ENCODE measurements at places on chromosomes 16 and 17.

DNA sequence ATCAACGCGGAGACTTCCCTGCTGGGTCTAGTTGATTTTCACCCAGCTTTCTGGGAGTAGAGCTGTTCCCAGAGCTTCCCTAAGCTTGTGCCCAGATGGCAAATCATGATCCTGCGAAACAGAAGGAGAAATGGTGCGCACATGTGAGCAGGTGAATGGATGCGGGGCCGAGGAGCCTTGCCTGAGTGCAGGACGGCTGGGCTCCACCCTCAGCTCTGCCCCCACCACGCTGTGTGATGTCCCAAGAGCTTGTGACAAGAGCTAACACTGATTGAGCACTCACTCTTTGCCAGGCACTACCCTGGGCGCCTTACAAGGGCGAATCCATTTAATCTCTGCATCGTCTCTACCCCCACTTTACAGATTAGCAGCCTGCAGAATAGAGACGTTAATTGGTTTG lies 162.7 kb upstream of the RPL38 start:
- no peak for DNase-seq

DNA sequence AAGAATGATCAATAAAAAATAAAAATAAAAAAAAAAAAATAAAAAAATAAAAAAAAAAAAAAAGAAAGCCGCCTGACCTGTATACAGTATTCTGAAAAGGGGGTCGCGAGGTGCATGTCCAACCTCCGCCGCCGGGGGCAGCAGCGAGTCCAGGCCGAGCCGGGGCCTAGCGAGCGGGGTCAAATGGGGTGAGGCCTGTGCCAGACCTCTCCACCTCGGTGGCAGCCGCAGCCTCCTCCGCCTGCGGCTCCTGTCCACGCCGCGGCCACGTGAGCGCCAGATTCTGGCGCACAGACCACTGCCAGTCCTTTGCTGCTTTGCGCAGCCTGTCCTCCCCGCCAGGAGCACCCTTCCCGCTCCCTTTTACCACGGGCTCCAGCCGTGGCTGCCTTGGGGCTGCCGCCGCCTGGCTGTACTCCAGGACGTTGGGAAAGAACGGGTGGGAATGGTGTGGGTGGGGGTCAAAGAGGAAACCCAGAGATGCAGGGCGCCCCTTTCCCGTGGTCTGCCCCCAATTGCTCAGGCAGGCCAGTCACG lies 2.4 kb upstream of the BCKDK start:
- no peak for DNase-seq

DNA sequence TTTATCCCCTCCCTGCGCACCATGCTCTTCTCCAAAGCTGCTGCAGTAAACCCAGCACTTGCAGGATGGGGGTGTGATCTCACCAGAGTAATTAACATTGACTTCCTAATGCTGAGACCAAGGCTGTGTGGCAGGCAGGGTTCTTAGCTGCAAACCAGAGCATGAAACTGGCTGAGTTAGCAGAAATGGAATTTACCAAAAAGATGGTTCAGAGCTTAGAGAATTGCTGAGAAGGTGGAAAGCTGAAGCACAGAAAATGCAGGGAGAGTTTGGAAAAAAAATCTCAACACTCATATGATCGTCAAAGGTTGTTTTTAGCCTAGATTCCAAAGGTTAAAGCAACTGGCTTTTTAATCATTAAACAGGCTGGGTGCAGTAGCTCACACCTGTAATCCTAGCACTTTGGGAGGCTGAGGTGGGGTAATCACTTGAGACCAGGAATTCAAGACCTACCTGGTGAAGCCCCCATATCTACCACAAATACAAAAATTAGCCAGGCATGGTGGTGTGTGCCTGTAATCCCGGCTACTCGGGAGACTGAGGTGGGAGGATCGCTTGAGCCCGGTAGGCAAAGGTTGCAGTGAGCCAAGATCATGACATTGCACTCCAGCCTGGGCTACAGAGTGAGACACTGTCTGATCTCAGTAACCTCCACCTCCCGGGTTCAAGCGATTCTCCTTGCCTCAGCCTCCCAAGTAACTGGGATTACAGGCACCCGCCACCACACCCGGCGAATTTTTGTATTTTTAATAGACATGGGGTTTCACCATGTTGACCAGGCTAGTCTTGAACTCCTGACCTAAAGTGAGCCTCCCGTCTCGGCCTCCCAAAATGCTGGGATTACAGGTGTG lies 6.0 kb upstream of the TXNDC11 start:
- no peak for DNase-seq

GRCh38 chr16:74716355-74716754 lies 15.7 kb upstream of the MLKL start:
- DNase-seq: no peak

DNA sequence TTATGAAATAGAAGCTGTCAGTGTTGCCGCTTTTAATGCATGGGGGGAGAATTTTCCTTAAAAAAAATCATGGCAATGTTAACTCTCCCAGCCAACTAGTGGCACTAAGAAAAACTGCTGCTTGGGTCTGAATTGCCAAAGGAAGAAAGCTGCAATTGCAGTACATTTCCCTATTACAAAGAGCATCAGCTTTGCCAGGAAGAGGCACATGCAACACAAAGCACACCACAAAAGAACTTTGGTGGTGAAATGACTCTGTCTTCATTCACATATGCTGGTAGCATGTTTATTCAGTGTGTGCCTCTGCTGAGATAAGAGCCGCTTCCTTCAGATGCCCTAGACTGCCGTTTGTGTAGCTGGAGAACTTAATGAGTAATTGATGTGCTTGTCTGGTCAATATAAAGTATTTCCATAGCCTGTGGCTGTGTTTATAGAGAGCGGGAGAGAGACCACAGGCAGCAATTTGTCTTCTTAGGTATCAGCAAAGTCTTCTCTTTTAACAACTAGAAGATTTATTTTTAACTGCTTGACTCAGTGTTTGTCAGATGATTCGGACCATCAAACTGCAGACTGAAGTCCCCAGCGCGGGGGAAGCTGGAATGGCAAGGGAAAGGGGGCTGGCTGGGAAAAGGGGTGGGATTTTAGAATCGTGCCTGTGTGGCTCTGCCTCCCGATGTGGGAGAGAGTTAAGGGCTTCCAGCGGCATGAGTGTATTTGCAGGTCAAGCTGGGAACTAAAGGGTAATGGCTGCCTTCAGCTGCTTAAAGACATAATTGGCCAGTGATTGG lies 115.1 kb downstream of the MRTFB start:
- DNase-seq: peak; percentile 72

DNA sequence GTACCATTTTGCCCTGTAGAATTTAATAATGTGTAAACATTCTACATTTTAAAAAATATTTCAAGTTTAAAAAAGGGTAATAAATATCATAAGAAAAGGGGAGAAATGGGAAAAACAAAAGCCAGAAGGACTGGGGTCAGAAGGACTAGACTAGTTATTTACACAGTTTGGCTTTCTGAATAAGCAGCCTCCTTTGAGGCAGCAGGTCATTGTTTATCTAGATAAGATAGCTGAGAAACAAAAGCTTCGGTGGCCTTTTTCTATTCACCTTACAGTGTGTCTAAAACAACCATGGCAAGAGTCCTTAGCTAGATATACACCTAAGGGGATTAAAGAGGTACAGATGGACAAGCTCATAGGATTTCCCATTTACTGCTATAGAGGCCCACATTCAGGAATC lies 396.5 kb upstream of the PMFBP1 start:
- DNase-seq: no peak

GRCh38 chr16:35754391-35755369 lies 2295.3 kb downstream of the TP53TG3F start:
- DNase-seq: no peak

DNA sequence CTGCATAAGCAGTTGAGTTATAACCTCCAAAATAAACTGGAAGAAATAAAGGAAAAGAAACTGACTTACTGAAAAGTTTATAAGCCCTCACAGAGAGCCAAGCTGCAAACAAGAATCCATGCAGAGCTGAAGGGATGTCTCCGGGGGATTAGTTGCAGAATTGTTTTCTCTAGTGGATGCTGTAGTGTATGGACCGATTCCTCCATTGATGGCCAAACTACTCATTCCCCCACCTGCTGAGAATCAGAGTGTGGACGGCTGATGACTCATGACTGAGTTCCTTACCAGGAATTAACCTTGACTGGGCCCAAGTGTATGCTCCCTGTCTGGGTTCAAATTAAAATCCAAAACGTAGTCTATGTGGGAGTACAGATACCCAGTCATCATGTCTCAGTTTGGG lies 93.9 kb upstream of the CDH8 start:
- no peak for DNase-seq

DNA sequence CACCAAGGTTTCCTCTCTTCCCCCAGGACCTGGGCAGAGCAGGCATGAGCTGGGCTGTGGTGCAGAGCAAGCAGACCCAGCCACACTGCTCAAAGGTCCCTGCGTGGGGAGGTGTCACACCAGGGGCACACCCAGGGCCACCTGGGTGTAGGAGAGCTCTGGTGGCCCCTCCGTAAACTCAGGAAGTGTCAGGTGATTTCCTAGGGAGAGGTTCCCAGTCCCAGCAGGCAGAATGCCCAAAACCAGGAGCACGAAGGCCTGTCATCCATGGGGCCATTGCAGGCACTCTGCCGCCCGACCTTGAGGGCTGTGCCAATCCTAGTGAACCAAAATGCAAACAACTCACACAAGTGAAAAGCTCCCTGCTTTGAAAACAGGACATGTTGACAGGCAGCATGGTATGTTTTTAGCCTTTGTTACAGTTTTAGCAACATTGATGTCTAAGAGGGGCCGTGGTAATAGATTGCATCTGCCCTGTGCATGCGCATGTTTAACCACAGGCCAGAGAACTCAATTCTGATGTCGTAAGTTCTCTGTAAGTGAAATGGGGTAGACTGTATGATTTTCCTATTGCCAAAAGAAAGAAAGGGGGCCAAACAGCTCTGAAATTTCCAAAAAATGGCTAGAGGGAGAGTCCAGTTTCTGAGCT lies 21.3 kb downstream of the CIBAR2 start:
- no peak for DNase-seq

DNA sequence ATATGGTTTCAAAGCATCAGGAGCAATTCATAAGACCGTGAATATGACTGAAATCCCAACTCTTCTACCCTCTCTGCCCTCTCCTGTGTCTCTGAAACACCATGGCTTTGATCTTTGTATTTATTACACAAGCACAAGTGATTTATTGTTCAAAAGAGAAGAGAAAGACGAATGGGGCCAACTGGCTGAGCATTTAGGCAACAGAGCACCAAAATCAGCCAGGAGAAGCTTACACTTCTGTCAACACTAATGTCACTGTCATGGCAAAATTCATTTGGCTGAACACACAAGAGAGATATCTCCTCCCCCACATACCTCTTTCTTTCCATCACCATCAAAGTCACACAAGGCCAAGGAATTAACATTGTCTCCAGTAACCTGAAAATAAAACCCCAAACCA lies 9.3 kb downstream of the BBS2 start:
- no peak for DNase-seq

DNA sequence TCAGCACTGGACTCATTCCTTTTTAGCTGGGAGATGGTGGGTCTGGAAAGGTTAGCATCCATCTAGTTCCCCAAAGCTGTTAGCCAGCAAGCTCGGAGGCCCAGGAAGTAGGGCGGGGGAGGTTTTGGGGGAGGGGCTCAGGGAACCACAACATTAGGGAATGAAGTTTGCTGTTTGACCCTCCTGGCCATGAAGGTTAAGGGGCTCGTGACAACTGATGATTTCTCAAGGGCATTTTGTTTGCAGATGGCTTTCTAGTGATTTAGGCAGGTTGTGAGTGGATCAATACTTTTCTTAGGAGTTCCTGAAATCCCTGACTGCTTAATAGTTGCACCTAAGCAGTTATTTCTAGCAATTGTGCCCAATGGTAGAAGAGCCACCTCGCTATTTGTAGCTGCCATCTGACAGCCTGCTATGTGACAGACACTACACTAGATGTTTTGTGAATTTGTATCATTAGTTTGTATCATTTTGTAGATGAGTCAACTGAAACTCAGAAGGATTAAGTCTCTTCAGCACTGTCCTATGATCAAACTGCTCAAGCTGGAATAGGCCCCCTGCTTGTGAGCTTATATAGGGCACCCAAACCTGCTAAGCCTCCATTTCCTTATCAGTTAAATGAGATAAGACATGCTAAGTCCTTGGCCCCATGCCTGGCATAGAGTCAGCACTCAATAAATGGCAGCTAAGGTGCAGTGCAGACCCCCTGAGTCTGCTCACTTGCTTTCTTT lies 146.4 kb downstream of the IRX3 start:
- DNase-seq: no peak

DNA sequence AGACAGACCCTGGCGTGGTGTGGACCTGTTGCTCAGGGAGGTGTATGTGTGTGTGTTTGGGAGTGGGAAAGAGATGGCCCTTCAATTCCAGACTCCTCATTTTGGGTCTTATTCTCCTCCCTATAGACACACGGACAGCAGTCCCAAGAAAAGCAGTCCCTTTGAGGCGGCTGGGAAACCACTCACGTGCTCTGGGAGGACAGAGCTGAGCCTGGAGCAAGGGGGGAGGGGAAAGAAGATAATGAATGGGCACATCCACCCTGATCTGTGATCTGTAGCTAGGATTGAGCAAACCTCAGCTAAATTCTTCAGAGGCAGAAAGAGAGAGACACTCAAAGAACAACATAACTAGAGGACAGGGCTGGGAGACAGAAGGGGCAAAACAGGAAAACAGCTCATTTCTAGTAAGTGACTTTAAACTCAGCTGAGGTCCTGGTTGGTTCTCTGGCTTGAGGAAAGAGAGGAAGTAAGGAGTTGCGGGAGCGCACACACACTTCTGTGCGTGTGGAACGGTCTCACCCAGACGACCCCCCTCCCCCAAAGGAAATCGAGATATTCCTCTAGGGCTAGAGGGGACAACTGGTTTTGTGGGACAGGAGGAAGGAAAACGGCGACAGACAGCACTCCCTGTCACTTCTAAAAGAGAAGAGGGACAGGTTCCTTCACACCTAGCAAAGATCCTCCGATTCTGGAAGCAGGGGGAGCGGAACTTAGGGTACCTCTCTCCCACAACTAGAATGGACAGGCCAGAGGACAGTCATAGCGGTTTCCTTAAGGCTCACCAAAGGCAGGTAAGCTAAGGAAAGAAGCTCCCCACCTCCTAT lies 658 bp downstream of the RAB5C start:
- DNase-seq: no peak

DNA sequence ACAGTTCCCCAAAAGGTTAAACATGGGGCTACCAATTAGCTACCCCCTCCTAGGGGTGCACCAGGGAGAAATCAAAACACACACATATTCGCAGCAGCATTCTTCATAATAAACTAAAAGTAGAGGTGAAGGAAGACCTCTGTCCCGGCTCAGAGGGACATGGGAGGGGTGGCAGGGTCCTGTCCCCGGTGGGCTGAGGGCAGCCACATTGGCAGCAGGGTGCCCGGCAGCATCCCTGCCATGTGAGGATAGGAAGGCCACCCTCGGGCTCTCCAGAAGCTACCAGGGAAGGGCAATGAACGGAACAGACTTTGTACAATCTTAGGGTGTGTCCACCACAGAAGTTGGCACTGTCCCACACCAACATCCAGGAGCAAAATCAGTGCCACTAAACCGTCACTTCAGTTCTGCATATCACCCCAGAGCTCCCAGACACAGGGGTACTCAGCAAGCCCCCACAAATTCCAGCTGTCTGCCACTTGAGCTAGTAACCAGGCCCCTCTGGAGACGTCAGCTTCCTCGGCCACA lies 3.1 kb upstream of the DNAH17 start:
- DNase-seq: no peak

GRCh38 chr17:65583921-65584603 lies 22.6 kb upstream of the AXIN2 start:
- DNase-seq: no peak
